ENCODE measurements at places on chromosomes 6 and 20.
A peak's percentile ranks its signal among the peaks of the same experiment; 100 is the strongest.

DNA sequence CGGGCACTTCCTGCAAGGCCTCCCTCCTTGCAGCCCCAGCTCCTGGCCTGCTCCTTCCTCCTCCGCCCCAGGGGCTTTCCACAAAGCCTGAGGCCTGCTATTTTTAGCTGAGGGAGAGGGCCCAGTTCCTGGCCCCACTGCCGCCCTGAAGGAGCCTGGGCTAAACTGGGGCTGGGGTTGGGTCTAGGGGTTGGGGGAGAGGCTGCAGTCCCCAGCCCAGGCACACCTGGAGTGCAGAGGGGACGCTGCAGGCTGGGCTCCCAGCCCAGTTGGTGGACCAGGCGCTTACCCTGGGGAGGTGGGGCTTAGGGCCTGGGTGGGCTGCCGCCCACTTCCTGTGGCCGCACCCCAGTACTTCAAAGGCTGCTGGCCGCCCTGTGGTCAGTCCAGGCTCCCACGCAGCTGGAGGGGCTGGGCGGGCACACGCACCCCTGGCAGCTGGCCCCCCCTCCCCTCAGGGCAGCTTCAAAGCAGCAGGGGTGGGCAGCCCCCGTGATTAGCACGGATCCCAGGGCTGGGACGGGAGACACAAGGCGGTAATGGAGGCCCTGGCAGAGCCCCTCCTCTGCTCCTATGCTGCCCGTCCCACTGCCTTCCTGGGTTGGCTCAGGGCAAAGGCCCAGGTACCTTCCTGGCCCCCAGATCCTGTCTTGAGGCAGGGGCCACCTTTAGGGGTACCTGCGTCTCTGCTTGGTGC lies 7.1 kb upstream of the ABHD16B start:
- DNase-seq: no peak

- no peak for DNase-seq
Measured at GRCh38 chr6:148342100-148342349, 613 bp upstream of the SASH1 start.

GRCh38 chr6:3878048-3878666 lies 29.0 kb downstream of the FAM50B start:
- DNase-seq: no peak

GRCh38 chr6:47680051-47680450 lies 18.3 kb upstream of the ADGRF4 start:
- DNase-seq: no peak

GRCh38 chr6:153214436-153214835 lies 83.4 kb upstream of the RGS17 start:
- no peak for DNase-seq

- no peak for DNase-seq
Measured at GRCh38 chr20:24834310-24834709, 114.8 kb upstream of the CST7 start.

GRCh38 chr20:12383821-12384220 lies 466.1 kb downstream of the BTBD3 start:
- DNase-seq: no peak

GRCh38 chr20:1809611-1810510 lies 85.3 kb upstream of the SIRPA start:
- peak; percentile 75 for DNase-seq

DNA sequence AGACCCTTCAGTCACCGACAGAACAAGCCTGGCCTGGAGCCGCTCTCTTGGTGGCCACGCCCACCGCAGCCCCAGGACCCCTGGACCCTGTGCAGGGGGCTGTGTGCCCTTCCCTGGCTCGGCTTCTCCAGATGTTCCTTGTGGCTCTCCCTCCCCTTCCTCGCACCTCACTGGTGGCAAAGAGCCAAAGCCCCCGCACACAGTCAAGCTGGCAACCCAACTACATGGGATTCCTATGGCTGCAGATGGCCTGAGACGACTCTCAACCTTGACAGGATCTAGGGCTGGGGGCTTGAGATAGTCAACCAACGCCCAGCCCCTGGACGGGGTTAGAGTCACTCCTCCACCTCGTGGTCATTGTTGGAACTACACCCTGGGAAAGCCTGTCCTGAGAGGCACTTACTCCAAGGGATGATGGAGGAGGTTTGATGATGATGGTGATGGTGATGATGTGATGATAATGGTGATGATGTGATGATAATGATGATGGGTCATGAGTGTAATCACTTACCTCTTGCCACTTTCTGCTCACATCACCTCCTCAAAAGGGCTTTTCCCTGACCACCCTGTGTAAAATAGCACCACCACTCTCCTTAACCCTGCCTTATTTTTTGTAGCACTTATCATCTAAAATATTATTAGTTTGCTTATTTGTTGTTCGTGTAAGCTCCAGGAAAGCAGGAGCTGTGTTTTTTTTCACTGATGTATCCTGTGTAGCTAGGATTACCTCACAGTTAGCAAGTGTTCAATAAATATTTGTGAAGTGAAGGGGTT lies 278.4 kb downstream of the LRFN2 start:
- DNase-seq: no peak

- no peak for DNase-seq
Measured at GRCh38 chr6:162798546-162799266, 70.9 kb downstream of the PACRG start.

- no peak for DNase-seq
Measured at GRCh38 chr6:75109022-75109421, 96.8 kb downstream of the COL12A1 start.

- DNase-seq: no peak
Measured at GRCh38 chr6:139981768-139982181, 607.3 kb upstream of the CITED2 start.
